ENCODE measurements at places on chromosomes 11 and 22.

DNA sequence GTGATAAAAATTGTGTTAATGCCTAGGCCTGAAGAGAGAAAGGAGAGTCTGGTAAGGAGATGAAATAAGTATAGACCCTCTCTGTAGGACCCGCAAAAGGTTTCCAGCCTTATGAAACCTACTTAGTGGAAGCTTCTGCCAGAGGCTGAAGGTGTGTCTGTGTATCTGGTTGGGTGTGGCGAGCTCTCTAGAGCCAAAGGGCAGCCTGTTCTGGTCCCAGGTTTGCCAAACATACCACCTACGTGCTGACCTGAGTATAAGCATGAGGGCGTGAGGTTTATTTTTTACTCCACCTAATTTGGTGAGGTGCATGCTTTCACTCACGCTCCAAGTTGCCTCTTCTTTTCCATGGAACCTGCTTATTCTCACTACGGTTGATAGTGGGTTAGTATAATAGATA, 5.6 kb downstream of the CSTPP1 start:
- DNase-seq, result peak; percentile 45

DNA sequence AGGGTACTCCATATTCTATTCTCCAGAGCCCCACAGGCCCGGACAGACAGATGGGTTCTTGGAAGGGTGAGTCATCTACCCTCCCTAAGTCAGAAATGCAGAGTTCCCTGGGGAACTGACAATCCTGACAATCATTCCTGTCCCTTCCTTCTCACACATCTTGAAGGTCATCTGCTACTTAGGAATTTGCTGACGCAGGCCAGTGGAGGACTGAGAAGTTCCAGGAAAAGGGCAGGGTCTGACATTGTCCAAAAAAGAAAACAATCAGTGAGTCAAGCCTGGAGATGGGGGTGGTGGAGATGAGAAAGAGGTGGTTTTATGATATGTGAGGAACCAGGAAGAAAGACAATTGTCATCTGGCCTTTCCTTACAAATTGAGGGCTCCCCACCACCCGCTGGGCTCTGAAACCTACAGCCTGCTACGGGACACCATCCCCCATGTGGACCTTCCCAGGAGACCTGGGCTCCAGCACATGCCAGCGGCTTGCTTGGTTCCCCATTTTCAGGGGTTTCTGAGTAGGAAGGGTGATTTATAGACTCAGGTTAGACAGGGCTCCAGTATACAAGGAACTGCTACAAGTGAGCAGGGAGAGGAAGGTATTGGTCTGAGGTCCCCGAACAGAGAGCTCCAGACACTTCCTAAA, 12.9 kb downstream of the CD59 start:
- peak; percentile 31 for DNase-seq

DNA sequence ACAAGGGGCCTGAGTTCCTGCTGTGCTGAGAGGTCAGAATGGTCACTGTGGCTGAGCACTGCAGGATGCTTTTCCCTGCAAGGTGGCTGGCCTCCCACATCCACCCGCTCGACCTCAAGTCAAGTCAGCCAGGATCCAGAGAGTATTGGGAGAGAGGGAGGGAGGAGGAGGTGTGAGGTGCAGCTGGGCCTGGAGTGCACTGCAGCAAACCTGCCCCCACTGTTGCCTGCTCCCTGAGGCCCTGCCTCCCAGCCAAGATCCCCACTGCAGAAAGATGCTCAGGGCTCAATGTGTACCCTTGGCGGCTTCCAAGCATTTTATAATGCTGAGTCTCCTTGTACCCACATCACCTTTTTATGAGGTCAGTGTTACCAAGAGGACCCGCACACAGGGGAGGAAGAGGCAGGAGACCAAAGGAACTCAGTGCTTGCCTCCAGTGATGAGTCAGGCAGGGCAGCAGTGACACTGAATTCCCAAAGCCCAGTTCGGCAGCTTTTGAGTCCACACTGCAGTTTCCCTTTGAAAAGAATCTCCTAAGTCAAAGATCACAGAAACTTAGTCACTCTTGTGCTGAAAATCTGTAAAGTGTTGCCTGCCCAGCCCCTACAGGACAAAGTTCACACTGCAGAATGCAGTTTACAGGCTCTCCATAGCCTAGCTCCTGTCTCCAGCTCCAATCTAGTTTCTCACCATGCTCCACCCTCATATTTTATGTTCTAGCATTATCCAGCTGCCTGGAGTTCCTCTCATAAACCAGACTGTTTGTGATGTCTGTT, 3.1 kb downstream of the ENDOD1 start:
- DNase-seq, result no peak

- no peak for DNase-seq
Measured at GRCh38 chr11:19802773-19803293, 90.2 kb downstream of the NAV2 start.

DNA sequence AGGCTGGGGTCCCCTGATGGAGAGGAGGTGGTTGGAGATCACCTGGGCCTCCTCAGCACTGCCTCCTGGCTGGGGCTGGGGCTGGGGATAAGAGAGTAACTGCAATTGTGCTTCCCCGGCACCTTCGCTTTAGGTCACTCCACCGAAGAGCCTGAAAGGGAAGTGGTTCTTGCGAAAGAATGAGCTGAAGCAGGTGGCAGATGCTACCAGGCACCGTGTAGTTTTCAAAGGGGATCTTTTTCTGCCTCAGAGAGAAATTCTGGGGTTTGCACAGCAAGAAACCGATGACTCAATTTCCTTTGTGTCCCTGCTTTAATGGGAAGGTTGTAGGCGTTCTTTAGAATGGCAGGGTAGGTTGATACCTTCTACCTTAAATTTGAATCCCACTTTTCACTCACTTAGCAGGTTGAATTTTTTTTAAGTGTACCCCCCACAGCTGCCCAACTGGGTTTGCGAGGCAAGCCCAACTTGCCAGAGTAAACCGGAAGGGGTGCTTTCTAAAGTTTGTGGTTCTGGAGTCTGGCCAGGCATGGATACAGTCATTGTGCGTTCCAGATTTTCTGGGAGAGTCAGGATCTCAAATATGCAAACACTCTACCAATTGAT, 5.3 kb downstream of the CD44 start:
- DNase-seq, result peak; percentile 32

DNA sequence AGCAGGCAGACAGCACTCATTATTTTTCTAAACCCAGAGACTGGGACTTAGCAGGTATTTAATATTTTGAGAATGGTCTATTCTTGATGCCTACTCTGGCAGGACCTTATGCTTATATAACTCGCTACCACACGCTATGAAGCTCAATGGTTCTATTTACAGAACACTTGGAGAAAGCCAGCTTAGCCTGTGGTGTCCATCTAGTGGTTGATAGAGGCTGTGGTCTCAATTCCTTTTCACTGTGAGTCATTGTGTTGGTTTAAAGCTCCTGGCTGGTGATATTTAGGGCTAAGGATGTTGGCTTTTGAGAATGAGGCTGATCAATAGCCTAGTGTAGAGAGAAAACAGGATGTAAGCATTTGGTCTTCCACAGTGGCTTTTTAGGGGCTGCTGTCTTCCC, 206.4 kb downstream of the DBX1 start:
- DNase-seq, result peak; percentile 66

DNA sequence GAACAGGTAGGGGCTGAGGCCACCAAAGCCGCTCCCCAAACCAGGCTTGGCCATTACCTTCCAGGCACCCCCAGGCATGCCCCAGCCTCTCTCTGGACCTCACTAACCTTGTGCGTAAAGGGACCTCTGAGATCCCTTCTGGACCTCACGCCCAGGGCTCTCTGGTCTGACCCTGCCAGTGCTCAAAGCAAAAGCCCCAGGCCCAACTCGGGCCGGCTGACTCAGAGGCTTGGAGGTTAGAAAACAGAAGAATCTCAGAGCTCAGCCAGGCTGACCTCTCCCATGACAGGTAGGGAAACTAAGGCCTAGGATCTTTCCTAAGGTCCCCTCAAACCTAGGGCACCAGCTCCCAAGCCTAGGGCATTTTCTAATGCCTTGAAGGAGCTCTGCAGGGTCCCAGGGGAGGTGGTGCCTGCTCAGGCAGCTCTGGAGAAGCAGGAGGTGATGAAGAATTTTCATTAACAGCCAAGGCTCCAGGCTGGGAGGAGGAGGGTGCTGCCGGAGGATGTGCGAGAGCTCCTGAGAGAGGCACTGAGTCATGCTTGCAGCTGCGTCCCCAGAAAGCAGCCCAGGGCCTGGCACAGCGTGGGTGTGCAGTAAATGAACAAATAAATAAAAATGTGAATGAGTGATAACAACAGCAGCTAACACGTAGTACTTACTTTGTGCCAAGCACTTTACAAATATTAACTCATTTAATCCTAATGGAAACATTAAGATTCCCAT, 25.6 kb downstream of the ARRB1 start:
- peak; percentile 69 for DNase-seq

GRCh38 chr11:16899708-16900303, 114.4 kb downstream of the PLEKHA7 start:
- DNase-seq, result no peak

DNA sequence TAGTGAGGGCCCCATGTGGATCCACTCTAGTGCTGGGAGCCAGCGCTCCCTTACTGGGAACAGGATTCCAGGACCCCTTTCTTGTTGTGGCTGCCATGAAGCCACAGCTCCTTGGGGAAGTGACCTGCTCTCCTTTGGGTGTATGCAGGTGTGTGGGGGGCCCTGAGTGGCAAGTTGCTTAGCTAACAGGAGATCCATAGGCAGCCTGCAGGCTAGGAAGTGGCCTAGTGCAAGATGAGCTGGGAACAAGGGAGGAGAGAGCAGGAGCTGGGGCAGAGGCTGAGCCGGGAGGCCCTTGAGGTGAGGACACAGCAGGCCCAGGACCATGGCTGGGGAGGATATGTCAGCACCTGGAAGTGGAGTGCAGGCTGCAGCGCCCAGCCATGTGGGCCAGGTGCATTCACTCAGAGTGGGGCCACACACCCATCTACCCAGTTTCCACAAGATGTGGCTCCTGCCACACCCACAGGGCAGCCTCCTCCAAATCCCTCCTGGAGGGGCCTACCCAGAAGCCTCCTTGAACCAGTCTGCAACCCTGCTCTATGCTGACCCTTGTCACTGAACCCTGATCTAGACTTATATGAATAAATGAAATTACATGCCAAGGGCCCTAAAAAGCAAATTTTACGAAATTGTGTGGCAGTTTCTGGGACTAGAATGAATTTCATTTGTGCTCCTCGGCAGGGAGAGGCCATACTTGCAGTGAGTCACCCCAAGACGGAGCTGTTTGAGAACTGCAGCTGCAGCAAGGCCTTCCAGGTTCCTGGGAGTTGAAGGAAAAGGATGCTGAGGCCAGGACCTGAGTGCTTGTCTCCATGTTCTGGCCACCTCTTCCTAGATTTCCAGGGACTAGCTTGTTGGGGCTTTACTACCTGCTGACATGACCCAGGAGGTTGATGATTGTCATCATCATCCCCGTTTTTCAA, 3.2 kb downstream of the THAP7 start:
- no peak for DNase-seq

DNA sequence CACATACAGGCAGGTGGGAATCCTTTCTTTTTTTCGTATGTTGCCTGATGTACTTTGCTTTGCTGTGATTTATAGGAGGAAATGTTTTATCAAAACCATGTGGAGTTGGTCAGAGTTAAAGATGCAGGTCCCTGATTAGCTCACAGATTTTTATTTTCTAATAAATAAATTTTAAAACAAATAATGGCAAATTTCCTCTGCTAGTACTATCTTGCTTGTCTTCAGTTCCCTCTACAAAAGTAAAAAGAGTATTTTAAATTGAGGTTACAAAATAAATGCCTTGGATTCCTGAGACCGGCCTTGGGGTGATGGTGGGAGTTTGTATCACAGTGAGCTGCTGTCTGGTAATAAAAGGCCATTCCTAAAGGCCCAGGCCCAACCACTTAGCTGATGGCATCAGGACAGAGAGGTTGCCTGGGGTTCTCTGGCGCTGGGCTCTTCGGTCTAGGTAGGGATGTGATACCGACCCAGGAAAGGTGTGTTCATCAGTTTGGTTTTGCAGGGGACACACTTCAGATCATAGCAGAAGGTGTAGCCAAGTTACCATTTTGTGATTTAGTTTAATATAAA, 129.0 kb downstream of the TBC1D22A start:
- no peak for DNase-seq

DNA sequence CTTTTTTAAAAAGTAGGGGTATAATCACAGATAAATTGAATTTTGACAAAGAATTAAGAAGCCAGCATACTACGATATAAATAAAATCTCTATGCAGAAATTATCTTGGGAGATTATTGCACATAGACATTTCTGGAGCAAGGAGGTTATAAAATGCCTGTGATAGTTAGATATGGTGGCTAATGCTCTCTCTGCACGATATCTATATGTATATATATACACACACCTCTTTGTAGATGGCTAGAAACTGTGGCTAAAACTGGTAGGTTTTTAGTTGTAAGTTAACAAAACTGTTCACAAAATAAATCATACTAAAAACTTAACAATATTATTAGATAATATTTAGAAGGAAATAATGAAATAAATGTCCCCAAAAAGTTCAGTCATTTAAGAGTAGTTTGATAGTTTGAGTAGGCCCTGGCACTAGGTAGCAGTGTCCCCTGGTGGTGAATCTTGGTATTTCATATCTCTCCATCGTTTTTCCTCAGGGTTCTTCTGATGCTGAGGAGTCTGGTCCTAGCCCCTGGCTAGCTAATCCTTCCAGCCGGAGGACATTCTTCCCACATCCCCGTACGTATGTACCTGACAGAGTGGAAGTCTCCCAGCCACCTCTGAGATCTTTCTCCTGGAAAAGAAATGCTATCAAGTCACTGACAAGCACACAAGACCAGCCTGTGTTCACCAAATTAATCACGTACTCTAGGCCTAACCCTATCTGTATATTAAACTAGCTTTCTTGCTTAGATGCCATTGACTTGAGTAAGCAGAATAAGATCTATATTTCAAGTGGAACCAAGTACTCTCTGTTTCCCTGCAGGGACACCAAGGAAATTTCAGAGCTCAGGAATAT, 32.2 kb downstream of the ART5 start:
- peak; percentile 59 for DNase-seq

GRCh38 chr22:17769716-17770082, 4.6 kb downstream of the BID start:
- DNase-seq, result no peak

DNA sequence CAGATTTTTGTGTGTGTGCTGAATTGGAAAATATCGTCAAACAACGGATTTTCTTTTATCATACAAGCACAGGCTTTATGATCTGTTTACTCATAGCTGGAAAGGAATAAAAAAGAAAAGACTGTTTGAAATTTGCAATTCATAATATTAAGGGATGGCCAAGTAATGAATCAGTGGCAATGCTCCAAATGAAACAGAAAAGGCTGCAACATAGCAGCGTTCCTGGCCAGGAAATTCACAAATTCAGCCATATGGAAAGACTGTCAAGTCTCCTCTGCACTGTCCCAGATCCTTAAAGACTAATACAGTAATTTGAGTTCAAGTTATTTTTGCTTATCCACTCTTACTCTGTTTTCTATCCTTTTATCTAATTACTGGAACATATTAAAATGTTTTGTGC, 98.2 kb downstream of the MSANTD4 start:
- no peak for DNase-seq

DNA sequence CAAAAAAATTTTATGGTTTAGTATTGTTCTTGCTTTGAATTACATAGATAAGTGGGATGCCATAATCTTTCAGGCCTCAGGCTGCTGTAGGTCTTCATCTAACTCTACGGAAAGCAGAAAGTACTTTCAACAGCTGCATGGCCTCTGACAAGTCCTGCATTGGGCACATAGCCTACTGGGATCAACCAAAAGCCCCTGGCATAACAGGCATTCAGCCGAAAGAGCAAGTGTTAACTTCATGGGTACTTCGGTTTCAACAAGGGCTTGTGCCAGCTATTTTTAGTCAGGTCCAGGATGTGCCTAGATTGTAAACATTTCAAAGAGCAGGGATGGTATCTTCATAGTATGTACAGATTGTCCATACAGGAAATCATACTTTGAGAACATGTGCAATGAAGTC, 3.1 kb downstream of the SLN start:
- DNase-seq, result no peak
